GM10248 (cell line): ENCODE measurements at places on chromosomes 7 and 10.
A peak's percentile ranks its signal among the peaks of the same experiment; 100 is the strongest.

DNA sequence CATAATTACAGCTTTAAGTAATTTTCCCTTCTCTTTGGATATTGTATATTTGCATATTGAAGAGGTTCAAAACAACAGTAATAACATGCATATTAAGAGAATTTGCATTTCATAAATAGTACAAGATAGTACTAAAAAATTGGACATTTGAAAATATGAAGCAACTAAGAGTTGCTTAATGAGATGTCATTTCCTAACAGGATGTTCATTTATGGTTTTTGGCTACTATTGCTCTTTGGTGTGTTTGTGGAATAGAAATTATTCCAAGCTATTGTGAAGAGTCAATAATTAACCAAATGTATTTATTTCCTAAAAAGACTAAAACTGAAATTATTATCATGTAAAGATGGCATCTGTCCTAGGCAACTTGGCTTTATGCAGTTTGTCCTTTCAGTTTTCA is 4.1 kb upstream of the SGCE start:
- DNase-seq = no peak

GRCh38 chr7:71408271-71408670 is 276.3 kb downstream of the GALNT17 start:
- no peak for DNase-seq

DNA sequence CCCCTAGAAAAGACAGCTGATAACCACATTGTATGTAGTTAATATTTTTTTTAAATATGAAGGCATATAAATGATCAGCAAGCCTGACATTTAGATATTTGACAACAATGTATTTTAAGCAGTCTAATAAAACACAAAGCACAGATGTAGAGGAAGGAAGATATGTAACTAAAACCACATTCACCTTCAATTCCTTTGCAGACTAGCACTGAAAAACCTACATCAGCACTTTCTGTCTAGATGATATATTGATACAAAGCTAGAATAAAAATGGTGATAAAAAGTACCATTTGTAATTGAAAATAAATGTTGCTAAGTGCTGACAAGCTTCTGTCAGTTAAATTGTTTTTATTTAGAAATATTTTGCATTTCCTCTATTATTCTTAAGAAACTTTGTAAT is 153.6 kb downstream of the IMMP2L start:
- no peak for DNase-seq

DNA sequence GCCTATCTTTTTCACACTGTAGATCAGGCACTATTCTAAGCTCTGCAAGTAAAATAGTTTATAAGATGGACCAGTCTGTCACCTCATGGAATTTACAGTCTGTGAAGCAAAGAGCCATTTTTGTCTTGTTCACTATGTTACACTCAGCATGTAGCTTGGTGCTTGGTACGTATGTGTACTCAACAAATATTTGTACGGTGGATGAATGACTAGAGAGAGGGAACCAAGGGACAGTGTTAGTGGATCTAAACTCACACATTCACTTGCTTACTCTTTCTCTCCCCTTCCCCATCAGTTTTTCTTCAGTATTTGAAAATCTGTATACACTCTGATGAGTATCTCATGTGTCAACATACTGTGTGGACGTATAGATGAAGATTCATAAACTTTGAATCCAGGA is 45.9 kb downstream of the PTF1A start:
- no peak for DNase-seq

- DNase-seq = no peak
These were observed 51.4 kb downstream of the MICALL2 start for GRCh38 chr7:1407892-1408291.

DNA sequence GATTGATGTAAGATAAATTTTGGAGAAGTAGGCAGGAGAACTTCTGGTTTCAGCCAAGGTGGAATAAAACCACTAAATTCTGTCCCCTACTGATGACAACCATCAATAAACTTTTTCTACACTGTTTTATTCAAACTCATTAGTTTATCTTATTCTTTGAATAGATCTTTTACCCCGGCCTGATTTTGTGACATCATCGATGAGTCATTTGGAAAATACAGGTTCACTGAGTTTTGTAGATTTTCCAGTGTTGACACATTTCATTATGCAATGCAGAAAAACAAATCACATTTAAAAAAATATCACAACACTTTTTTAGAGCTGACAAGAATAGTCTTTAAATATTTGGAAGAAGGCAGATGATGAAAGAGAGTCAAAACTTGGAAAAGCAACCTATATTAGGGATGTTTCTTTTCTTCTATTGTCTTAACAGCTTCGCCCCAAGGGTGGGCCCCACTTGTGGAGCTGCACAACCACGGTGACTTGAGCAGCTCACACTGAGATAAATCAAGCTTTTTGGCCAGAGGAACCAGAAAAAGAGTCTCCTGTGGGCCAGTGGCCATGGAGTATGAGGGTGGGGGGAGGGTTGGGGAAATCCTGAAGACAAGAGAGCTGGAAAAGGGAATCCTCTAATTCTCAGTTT is 112.8 kb downstream of the PTEN start:
- DNase-seq = no peak

- no peak for DNase-seq
These were observed 731 bp upstream of the SPACDR start for GRCh38 chr7:100464791-100465190.

- DNase-seq = no peak
These were observed 703 bp downstream of the RBP3 start for GRCh38 chr10:47348661-47349470.

- no peak for DNase-seq
These were observed 516.4 kb upstream of the ZMIZ1 start for GRCh38 chr10:78552261-78552811.

GRCh38 chr7:147547252-147547897 is 1043.2 kb upstream of the C7orf33 start:
- DNase-seq = no peak

GRCh38 chr7:132080967-132081668 is 495.2 kb downstream of the PLXNA4 start:
- DNase-seq = no peak

DNA sequence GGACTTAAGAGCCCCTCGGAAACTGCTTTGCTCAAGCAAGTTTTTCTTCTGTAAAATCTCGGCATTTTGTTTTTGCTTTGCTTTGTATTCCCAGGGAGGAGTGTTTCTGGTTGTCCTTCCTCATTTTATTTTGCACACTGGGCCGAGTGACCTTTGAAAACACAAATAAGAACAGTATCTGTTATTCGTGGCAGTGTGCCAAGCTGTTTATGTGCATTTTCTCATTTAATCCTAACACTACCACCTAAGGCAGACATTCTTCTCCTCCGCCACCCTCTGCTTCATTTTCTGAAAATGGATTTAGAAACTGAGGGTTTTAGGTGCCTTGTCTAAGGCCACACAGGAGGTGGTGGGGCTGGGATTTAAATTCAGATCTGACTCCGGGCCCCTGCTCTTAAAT is 218.5 kb downstream of the TCF7L2 start:
- DNase-seq = no peak

- no peak for DNase-seq
These were observed 167.5 kb downstream of the NRF1 start for GRCh38 chr7:129778770-129779601.

GRCh38 chr7:51102828-51103227 is 213.8 kb downstream of the COBL start:
- DNase-seq = no peak

GRCh38 chr7:125563964-125564529 is 634.4 kb upstream of the POT1 start:
- no peak for DNase-seq

GRCh38 chr10:109906316-109906715 is 17.0 kb downstream of the XPNPEP1 start:
- no peak for DNase-seq

GRCh38 chr7:12220389-12221046 is 9.4 kb downstream of the TMEM106B start:
- DNase-seq = no peak

DNA sequence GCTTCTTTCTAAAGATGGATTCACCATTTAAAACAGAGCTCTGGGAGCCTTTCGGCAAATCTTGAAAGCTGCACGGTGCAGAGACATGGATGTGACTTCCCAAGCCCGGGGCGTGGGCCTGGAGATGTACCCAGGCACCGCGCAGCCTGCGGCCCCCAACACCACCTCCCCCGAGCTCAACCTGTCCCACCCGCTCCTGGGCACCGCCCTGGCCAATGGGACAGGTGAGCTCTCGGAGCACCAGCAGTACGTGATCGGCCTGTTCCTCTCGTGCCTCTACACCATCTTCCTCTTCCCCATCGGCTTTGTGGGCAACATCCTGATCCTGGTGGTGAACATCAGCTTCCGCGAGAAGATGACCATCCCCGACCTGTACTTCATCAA is 3.7 kb downstream of the GPER1 start:
- DNase-seq = no peak

DNA sequence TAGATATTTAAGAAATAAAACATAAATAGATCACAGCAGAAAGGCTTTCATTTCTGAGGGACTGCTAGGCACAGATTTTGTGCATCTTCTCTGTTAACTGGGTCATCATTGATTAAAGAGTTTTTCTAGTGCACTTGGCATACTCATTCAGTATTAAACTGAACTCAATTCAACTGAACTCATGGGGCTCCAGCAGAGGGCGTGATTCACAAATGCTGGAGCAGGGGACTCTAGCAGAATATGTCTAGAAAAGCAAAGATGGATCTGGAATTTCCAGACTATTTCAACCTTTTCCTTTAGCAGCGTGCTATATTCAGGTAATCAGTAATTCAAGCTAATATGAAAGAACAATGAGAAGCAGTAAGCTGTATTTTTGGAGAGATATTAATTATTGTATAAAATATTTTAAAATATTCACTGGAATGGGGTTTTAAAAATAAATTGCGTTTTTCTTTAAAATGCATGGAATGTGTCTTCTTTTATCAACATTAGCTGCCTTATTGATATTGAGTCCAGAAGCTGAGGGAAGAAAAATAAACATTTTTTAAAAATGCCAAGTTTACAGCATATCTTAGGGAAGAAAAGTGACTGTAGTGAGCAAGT is 296.8 kb upstream of the CACNA2D1 start:
- DNase-seq = no peak

DNA sequence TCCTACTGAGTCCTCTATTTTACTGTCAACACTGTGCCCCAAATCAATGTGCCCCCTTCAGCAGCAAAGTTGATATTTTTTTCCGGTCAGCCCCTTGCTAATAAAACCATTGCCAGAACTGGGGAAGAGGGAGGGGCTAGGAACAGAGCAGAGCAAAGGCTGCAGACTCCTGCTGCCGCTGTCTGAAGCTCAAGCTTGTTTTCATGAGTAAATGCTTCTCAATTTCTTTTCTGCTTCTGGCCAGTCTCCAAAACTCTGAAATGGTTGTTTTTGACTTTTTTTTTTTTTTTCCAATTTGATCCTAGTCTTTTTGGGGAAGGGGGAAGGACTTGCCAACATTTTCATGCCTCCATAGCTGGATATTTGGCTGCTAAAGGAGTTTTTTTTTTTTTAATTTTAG is 26.7 kb upstream of the PROSER2 start:
- no peak for DNase-seq

DNA sequence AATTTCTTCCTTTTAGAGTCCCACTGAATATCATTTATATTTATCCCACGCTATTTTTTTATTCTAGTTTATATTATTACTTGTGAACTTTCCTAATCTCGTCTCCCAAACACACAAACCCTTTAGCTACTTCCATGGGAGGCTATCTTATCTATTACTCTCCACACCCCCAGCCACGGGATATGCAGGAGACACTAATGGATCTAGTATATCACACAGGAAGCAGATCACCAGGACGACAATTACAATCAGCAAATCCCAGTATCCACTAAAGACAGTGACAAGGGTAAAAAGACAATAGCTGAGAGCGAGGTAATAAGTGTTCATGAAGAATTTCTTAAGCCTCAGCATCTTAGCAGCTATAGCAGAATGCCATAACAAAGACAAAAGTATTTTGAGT is 3.8 kb upstream of the AKR1E2 start:
- no peak for DNase-seq

GRCh38 chr10:88237896-88238614 is 345.1 kb downstream of the RNLS start:
- DNase-seq = no peak

- no peak for DNase-seq
These were observed 31.9 kb downstream of the DUSP5 start for GRCh38 chr10:110529596-110530011.

- DNase-seq = peak; percentile 72
These were observed 2.1 kb downstream of the VIM start for GRCh38 chr10:17229967-17230682.

DNA sequence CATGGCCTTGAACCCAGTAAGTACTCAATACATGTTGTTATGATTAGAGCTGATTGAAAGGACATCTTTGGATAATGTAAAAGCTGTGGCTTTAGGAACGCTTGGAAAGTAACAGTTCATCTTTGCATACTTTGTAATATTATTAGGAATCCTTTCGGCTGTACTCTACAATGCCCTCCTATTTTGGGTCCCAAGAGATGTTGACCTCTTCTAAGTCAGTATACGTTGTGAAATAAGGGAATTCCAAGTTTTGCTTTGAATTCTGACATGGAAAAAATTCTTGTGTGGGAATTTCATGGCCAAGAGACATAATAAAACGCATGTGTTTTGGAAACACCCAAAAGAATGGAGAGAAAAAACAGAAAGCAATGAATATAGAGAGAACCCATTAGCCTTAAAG is 7.7 kb downstream of the AGR3 start:
- no peak for DNase-seq

- no peak for DNase-seq
These were observed 81.9 kb downstream of the SKAP2 start for GRCh38 chr7:26782501-26782900.

DNA sequence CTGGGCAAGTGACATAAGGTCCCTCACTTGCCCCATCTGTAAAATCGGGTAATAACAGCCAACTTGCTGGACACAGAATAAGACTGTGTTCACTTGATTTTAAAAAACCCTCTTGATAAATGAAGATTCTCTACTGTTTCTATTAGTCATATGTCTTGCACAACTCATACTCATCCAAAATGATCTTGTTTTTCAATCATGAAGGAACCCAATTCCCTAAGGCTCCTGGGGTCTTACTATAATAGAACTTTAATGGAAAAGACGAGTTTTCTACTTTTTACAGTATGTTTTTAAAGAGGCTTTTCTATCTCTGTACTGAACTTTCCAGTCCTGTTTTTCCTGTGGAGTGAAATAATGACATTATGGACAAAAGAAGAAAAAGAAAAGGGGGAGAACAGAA is 103.8 kb downstream of the ARID5B start:
- DNase-seq = no peak

DNA sequence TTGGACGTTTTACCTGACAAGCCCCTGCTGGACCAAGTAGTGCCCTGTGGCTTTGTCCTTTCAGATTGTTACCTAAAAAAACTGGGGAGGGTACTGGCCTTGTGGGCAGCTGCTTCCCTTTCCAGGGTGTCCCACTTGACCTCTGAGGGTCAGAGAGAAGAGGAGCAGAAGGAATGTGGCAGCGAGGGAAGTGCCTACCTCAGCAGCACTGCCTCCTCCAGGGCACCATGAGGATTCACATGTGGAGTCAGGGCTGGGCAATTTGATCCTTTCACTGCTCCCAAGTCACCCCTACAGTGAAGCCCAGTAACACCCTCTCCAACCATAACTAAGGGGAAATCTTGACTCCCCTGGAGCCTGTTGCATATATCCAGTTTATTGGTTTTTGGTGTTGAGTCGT is 64.6 kb downstream of the ITGB1 start:
- DNase-seq = no peak

- no peak for DNase-seq
These were observed 8.3 kb upstream of the PIP4K2A start for GRCh38 chr10:22722626-22723169.
